ENCODE measurements at places on chromosomes 7 and 10.

- peak; percentile 35 for DNase-seq
Measured at GRCh38 chr7:151863386-151864079, 13.4 kb downstream of the PRKAG2 start.

- DNase-seq, result no peak
Measured at GRCh38 chr7:18040196-18040595, 12.6 kb upstream of the PRPS1L1 start.

DNA sequence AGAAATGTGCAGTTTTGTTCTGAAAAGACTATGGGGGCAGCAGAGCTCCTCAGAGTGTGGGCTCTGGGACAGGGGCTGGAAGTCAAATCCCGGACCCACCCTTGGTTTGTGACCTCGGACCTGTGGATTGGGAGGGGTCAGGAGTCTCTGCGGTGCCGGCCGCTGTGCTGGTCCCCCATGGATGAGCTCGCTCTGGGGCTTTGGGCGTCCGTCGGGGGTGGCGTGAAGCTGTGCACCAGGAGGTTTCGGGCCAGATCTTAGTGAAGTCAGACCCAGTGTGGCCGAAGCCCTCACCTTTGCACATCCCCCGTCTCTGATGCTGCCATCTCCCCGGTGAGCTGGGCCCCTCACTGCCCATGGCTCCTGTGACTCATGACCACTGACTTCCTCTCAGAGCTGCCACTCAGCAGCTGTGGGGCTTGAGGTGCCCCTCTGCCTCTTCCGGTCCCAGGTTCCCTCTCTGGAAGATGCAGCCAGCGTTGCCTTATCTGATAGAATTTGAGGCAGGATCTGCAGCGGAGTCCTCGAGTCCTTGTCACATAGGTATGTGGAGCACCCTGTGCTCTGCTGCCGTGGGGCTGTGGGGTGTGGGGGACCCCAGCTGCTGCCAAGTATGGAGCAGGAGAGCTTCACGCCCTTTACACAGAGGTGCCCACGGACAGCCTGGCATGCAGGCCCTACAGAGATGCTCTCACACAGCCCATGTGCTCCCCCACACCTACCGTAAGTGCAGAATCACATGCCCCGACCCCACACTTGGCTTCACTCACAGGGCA, 11.4 kb upstream of the SCART1 start:
- DNase-seq, result no peak

DNA sequence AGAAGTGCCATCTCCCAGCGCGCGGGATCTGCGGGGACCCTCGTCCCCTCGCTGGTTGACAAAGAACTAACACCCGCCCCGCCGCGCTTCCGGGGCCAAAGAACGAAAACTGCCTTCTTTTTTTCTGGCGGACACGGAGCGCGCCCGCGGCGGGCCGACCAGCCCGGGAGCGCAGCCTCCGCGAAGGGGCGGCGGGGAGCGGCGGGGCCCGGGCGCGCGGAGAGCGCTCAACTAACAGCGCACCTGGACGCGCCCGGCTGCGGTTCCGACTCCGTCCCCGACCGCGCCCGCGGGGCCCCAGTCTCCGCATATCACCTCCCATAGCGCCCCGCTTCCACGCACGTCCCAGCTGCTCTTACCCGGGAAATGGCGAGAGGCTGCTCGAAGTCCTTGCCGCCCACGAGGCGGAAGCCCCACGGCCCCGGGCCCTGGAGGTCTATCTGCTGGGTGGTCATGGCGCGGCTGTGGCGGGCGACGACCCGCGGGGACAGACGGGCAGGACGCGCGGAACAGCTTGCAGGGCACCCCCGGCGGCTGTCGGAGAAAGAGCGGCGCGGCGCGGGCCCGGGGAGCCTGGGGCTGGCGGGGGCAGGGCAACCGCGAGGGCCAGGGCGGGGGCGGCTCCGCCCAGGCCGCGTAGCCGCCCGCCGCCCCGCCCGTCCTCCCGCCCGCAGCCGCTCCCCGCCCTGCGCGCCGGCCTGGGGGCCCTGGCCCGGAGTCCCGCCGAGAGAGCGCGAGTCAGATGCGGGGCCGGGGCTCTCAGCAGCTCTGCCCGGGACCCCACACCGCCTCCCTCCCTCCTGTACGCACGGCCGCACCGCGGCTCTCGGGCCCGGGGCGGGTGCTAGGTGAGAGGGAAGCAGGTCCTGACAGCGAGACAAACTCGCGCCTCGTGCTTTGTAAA, at the start of gene PDLIM1:
PDLIM1 (minus strand) TSS at position 543 of the 904 bp plus-strand sequence; CDS start at position 455, 88 bp downstream.
- peak; percentile 80 for DNase-seq

DNA sequence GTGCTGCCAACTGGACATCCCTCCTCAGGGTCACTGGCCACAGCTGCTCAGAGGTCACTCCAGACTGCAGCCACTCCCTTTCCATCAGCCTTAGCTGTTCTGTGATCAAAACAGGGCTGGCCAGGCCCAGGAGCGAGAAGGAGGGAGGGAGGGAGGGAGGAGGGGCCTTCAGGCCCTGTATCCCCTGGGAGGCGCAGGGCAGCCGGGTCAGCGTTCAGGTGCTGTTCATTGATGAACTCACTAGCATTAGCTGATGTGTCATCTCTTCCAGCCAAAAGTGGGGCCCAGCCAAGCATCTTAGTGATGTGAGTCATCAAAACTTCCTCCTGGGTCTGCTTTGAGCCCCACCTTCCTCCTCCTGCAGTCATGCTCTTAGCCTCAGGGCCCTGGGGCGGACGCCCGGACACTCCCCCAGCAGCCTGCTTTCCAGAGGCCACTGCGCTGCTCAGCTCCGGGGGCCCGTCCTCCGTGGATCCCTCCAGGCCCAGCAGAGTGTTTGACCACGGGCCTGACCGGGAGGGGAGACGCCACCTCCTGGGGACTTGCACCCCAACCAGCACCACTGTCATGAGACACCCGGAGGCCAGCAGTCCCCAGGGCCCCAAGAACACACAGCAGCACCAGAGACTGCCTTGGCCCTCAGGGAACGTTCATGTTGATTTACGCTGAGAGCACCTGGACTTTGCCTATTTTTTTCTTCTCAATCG, 149.2 kb downstream of the PRKAG2 start:
- peak; percentile 29 for DNase-seq

- no peak for DNase-seq
Measured at GRCh38 chr7:134992626-134993179, 6.4 kb downstream of the AGBL3 start.

GRCh38 chr7:24911213-24911603, 68.8 kb downstream of the OSBPL3 start:
- no peak for DNase-seq

DNA sequence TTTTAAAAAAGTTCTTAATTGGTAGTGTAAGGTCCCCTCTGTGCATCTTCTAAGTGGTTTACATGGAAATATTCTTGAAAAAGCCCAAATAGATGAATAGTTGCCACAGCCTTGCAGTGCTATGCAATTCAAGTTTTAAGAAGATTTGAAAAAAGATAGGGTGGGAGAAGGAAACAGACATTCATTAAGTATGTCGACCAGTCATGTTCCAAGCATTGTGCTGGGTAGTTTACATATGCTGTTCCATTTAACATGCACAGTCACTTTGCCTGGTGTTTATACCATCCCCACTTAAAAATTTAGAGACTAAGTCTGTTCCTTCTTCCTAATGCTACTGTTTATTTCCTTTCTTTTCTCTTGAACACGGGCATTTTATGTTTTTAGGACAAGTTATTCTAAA, 28.1 kb upstream of the NAMPT start:
- DNase-seq, result no peak

- DNase-seq, result no peak
Measured at GRCh38 chr10:29850371-29850770, 209.0 kb downstream of the JCAD start.

- no peak for DNase-seq
Measured at GRCh38 chr7:133071506-133071905, 10.4 kb downstream of the CHCHD3 start.

DNA sequence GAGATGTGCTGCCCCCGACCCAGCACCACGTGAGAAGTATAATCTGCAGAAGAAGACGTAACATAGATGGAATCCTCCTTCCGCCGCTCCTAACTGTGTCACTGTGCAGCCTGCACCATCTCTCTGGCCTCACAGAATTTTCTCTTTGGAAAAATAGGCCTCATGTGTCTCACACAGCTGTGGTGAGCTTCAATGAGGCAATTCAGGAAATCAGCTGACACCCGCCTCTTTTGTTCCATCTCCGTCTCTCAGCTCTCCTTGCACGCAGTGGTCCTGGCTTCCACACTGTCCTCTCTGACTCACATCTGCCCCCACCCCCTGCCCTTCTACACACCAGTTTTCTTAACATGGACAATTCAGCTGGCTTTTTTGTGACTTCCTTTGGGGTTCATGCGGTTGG, 7.2 kb downstream of the C10orf90 start:
- no peak for DNase-seq

DNA sequence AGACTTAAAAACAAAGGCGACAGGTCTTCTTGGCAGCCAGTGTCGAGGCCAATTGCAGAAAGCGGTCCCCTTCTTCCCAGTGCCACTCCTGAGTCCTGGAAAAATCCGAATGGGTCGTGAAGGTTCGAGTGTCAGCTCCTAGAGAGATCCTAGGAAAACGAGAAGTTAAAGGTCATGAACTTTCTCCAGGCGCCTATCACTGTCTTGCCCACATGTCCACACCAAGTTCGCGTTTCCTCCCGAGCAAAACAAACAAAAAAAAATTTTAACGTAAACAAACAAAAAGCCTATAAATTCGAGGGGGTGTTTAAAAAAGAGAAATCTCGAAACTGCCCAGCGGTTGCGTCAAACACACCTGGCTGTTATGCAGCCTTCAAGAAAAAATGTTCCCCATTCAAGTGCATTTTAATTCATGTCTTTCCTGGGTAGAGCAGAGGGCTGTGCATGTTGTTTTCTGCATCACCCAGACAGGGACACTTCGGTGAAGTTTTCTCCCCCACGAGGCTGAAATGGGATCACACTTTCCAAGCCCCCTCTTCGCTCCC, 1.5 kb downstream of the ARHGAP21 start:
- DNase-seq, result peak; percentile 56

DNA sequence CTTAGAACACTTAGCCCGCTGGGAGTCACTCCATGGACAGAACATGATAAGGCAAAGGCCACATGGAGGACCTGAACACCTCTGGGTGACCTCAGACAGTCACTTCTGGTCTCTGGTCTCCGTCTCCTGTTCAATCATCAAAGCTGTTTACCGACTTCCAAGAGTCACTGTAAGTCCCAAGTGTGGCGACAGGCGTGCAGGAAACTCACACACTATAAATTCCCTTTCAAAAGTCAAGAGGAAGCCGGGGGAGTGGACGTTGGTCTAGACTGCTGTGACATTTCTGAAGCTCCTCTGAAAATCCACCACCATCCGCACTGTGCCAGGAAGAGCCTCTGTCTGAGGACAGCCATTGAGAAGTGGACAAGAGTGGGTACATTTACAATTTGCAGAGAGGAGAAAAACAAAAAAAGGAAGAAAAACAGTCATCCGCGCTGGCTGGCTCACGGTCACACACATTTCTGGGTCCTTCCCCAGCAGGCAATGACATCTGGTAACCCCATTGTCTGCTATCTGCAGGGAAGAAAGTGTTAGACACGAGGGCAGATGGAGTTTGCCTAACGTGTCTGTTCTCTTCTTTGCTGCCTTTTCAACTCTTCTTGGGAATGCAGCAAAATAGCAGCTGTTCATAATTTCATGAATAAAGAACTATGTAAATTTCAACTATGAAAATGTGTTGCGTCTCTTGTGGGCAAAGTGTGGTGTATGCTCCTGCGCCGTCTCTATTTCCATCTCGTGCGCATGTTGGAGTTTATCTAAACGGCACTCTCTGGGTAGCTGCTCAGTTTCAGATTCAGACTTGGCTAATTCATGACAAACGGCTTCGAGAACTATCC, 32.9 kb upstream of the CUX1 start:
- DNase-seq, result no peak

- DNase-seq, result no peak
Measured at GRCh38 chr7:148044173-148044572, 546.4 kb upstream of the C7orf33 start.

DNA sequence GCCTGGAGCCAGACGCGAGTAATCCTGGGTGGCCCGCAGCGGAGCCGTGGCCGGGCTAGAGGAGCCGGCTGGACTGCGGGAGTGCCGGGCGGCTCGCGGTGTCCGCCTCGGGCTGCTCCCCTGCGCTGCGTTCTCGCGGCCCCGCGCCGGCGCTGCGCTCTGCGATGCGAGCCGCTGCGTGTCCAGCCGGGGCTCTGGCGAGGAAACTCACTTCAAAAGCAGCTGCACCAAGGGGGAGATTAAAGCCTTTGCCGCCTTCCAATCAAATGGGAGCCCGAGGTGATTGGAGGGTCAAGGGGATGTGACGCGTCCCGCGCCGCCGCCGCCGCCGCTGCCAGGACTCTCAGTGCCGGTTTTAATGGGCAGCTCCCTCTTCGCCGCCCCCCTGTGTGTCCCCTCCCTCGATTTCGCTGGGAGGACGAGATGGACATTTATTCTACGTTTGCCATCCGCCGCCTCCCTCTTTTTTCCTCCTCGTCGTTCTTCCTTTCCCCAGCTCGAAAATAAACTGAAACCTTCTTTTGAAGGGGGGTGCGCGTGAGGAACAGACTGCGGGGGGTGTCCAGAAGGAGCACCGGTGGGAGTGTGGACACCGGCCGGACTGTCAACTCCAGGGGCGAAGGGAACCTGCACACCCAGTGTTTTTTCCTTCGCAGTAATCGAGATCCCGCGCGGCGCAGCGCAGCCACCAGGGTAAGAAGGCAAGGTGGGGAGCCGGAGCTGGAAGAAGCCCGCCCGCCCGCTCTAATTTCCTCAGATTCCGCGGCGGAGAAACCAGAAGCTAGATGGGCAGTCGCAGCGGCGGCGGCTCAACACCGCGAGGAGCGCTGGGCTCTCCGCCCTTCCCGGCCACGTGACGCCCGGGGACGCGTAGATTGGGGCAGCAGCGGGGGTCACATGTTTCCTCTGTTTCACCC, at the start of gene ZNF503:
ZNF503 (minus strand) TSS at position 196 of the 917 bp plus-strand sequence. CDS start 345 bp downstream, outside the sequence.
- DNase-seq, result peak; percentile 29

- no peak for DNase-seq
Measured at GRCh38 chr10:11243425-11244222, 226.0 kb downstream of the CELF2 start.

Measured in RPMI8226 (cell line).